ENCODE measurements at places on chromosomes 4 and X.

DNA sequence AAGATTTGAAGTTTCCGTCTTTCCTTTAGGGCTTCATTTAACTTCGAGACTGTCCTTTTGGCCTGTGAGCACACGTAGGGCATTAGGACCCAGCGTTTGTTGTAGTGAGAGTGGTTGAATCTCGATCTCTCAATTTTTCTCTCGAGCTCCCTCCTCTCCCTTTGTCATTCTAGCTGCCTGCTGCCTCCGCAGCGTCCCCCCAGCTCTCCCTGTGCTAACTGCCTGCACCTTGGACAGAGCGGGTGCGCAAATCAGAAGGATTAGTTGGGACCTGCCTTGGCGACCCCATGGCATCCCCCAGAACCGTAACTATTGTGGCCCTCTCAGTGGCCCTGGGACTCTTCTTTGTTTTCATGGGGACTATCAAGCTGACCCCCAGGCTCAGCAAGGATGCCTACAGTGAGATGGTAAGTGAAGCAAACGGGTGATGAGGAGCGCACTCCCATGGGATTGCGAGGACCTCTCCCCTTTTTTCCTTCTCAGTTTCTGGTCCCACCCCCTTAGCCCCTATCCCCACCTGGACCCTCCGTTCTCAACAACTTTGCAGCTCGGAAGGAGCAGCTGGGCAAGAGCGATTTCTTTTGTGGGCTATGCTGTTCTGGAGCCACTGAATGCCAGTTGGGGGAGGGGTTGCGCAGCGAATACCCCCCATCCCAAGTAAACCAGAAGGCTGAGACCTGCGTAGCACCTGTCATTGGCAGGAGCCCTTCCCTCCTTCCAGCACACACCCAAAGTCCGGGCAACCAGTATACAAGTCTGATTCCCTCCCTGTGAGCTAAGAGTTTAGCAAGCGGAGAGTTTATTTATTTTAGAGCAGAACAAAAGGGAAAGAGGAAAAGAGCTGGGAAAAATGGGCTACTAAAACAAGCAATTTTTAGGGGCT lies at the start of gene TMEM35A:
TMEM35A (plus strand) TSS at position 164 of the 883 bp plus-strand sequence; CDS start at position 288, 124 bp downstream.
- no peak for DNase-seq

DNA sequence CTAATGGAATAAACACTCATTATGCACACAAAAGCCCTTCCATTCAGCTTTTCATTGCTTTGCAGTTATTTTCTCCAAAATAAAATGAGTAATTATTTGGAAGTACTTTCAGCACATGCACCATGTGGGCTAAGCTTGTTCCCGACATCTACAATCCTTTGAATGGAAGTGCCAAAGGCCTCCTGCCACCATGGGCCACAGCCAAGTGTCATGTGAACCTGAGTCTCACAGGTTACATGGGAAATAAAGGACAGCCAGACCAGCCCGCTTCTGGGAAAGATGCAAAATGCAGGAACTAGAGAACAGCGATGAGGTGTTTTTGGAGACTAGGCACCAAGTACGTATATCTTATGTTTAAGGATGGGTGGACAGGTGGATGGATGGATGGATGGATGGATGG lies 181.8 kb downstream of the AFF2 start:
- DNase-seq: no peak

DNA sequence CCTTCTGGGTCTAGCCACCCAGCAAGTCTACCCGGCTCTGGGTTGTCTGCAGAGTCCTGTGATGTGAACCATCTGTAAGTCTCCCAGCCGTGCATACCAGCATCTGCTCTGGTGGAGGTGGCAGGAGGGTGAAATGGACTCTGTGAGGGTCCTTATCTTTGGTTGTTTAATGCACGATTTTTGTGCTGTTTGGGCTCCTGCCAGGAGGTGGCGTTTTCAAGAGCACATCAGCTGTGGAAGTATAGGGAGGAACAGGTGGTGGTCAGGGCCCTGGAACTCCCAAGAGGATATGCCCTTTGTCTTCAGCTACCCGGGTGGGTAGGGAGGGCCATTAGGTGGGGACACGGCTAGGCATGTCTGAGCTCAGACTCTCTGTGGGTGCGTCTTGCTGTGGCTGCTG lies 66.5 kb upstream of the ZFP42 start:
- DNase-seq: no peak

DNA sequence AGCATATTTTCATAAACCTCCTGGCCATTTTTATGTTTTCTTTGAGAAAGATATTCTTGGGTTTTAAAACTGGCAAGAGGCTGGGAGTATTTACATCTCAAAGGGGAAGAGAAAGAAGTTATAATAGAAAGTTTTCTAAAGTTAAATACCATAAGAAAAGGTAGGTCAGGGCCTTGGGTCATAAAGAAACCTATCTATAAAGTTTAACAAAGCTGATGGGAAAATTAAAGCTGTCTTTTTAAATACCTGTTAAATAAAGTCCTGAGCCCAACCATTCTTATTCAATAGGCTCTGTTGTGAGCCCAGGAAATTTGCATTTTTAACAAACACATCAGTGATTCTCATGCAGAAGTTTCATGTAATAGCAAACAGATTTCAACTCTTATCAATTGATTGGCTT lies 451.8 kb upstream of the INTU start:
- DNase-seq: no peak

DNA sequence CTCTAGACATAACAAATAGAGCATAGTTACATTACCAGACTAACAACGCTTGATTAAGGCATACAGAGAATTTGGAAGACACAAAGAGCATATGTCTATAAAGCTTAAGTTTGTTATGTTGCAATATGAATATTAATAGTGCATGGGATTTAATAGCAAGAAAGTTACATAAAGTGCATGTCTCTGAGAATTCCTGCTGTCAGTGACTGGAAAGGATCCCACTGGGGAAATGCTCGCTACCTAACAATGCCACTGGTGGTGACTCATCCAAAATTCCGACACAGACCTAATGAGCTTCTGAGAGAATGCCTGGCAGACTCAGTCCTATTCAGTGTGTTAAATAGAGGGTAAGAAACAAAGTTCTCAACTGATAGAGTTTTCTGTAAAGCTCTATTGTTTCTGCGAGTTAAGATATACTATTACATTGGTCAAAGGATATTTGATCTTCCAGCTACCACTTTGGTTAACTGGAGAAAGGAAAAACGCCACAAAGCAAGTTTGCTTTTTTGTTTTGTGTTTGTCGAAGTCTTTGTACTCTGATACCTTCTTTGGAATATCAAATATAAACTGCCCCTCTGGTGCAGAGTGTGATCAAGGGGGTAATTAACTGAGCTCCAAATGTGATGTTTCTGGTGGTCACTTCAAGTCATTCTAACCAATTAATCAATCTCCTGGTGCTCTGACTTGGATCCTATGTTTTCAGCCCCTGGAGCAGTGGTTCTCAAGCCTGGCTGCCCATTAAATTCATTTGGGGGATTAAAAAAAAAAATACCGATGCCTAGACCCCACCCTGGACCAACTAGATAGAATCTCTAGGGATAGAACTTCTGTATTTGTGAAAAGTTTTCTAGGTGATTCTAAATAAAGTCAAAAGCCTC lies 107.9 kb downstream of the PALLD start:
- DNase-seq: no peak

DNA sequence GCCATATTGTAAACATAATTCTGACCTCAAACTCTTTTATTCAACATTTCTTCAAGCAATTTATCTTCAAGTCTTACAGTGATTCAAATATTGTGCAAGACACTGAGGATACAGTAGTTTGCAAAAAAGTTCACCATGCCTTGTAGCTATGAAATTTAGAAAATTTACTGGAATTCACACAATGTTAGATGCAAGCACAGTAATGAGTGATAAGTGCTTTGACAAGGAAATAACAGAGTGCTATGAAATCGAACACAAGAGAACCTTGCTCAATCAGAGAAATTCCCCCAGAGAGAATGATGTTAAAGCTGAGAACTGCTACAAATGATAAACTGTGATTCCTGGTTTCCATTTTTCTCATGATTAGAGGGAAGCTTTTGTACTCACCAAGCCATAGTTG lies 952.9 kb downstream of the FAT4 start:
- DNase-seq: no peak

- no peak for DNase-seq
Measured at GRCh38 chr4:123415977-123416376, 19.4 kb downstream of the SPRY1 start.
